ENCODE measurements at places on chromosomes 12 and 14.

DNA sequence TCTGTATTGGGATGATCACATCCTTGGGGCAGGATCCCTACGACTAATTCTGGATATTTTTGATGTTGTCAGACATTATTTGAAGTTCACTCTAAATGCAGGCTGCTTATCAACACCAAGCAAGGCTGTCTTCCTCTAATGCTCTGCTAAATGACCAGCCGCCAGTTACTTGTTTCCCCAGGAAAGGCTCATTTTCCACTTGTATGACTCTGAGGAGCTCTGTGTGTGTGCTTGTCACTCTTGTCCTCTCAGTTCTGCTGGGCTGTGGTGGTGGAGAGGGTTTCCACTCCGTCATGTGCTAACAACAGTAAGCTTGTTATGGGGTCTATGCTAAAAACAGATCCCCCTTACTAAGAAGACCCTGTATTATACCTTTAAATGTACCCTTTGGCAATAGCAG is 42.1 kb downstream of the ATL1 start:
- DNase-seq, result no peak

GRCh38 chr14:96681829-96682228 is 115.4 kb upstream of the VRK1 start:
- no peak for DNase-seq

DNA sequence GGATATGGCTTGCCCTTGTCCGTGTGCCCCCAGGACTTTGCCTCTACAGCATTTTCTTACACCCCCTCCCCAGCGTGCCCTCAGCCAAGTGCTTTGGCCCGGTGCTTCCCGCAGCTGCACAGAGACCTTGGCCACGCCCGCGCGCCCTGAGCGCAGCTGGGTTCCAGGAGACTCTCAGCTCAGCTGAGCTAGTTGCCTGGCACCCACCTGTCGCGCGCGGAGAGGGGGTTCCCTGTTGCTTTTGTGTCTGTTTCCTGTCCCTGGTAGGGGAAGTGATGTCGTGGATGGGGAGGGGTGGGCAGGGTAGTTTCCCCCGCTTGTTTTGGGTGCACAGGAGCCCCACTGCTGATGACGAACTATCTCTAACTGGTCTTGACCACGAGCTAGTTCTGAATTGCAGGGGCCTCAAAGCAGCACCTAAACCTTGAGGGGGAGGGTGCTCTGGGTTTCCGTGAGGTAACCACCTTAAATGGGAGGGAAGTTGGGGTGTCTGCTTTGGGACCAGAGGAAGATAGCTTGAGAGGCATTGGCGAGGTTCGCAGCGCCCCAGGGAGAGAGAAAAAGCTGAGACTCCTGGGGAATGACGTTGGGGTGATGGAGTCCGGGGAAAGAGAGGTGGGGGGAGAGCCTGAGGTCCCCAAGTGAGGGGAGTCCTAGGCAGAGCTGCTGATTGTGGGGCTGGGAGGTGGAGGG is 1.5 kb downstream of the DIO3 start:
- no peak for DNase-seq

DNA sequence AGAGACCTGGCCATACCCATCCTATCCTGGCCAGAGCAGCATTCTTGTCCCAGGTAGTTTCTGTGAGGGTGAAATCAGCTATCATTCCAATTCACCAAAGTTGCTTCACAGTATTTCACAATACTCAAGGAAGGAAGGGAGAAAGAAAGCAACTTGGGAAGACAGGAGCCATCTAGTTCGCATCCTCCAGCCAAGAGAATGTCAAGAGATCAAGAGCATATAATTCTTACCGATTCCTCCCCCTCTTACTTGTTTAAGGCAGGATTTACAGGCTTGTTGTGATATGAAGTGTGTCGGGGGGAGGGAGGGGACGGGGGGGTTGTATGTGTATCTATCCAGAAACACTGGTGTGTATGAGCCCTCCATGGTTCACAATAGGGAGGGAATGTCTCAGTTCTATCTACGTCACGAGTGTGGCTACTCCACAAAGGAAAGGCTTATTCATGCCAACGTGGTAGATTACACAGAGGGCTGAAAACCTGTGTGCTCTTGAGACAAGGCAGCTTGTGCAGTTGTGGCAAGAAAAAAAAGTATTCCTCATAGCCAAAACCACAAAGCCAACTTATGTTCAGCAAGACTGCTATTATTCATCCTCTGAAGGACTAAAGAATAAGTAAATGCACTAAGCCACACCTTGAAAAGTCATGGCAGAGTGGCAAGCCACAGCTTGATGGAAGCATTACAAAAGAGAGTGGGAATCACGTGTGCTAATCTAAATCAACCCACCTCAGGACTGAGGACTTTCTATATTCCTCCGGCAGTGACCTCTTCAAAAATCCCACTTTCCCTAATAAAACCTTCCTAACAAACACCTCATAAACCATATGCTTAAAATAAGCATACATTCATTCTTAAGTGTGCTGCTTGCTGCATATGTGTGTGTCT is 35.0 kb downstream of the CORO1C start:
- no peak for DNase-seq

- no peak for DNase-seq
These were observed 24.0 kb downstream of the TTC9 start for GRCh38 chr14:70665448-70666360.

- peak; percentile 63 for DNase-seq
These were observed 43.6 kb upstream of the ANO2 start for GRCh38 chr12:5988659-5989116.

DNA sequence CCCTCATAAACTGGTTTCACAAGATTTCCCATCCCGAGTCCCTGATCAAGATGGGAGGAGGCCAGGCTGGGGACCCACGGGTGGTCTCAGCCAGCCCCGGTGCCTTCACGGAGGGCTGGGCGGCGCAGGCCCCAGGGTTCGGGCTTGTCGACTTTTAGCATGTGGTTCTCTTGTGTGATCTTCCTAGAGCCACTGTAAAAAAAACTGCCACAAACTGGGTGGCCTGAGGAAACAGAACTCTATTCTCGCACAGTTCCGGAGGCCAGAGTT is 12.6 kb downstream of the RFLNA start:
- no peak for DNase-seq

- DNase-seq, result no peak
These were observed 5.1 kb downstream of the SLC38A2 start for GRCh38 chr12:46367351-46368029.

DNA sequence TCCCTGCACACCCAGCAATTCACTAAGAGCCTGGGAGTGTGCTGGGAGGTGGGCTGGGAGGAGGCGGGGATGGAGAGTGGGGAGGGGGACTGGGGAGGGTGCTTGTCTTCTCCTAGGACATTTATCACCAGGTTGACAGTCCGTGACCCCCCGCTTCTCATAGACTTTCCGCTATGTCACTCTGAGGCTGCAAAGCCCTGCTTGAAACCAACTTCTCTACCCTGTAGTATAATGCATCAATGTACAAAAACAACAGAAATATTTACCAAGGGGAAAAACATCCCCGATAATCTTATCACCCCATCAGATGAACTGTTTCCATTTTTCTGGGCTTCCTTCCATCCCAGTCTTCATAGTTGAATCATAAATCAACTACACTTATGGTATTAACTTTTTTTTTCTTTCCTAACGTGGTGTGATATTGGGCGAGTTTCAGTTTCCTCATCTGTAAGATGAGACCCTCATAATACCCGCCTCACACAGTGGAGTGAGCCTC is 28.6 kb upstream of the BATF start:
- DNase-seq, result no peak

- no peak for DNase-seq
These were observed 243.7 kb downstream of the SLC16A7 start for GRCh38 chr12:59839514-59839913.

- DNase-seq, result no peak
These were observed 75.1 kb upstream of the CAPRIN2 start for GRCh38 chr12:30829876-30830275.

- DNase-seq, result no peak
These were observed 601.4 kb downstream of the C12orf50 start for GRCh38 chr12:87427770-87428169.

- DNase-seq, result no peak
These were observed 55.5 kb downstream of the CRACR2A start for GRCh38 chr12:3697311-3697870.

DNA sequence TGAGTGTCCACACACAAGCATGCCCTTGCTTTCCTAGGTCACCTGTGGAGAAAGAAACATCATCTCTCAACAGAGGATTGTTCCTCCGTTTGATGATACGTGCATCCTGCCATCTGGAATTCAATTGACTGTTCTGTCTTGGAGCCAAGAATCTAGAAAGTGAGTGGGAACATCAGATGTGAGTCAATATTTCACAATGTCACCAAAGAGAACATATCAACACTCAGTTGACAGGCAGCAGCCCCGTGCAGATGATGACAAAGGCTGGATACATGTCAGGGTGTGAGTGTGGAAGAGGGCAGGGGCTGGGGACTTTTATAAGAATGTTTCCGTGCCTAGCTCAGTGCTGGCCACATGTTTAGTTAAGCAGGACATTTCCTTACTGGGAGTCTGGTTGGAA is 76.1 kb downstream of the TBC1D30 start:
- no peak for DNase-seq

- DNase-seq, result no peak
These were observed 10.9 kb downstream of the TCHP start for GRCh38 chr12:109910969-109911348.

DNA sequence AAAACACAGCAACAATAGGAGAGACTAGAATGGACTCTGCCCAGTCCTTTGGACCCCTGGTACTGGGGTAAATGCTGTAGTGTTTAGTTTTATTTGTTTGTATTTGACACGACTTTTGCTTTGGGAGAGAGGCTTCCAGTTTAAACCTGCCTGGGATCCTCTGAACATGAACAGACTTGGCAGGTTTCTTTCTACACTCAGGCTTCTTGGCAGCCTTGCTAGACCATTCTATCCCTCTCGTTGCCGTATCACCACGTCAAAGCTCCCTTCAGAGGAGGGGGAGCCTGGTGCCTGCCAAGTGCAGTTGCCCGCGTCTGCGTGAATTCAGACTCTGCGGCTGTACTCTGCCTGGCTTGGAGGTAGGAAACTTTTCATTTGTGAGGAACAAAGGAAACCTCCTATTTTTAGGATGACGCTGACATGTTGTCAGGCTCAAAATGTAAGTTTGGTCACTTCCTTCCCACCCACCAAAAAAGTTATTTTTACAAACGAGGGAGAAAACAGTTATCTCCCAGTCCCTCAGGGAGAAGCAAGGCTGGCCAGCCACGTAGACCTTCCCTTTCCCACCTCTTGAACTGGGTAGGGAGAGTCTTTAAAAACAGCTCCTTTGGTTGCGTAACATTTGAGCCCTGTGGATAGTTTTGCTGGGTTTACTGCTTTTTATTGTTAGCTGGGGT is 25.9 kb downstream of the CD9 start:
- no peak for DNase-seq

GRCh38 chr14:65421201-65421981 is 8.9 kb downstream of the FUT8 start:
- no peak for DNase-seq

GRCh38 chr14:62071039-62071438 is 308.8 kb downstream of the SNAPC1 start:
- no peak for DNase-seq

DNA sequence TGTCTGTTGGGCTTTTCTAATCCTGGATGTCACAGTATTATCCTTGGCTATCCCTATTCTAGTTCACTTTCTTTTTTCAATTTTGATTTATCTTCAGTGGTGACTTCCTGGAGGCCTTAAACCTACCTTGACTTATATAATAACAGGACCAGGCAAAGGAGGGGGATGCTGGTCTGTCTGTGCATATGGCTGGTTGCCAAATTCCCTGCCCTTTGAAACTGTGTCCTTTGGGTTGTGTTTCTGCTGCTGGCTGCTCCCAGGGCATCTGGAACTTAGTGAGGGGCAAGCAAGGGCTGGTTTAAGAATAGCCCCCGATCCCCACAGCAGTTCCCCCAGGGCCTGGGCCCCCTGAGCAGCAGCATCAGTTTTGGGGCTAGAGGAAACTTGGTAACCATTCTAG is 96.0 kb upstream of the MAX start:
- no peak for DNase-seq

- no peak for DNase-seq
These were observed 56.6 kb upstream of the SRSF5 start for GRCh38 chr14:69710378-69710777.

DNA sequence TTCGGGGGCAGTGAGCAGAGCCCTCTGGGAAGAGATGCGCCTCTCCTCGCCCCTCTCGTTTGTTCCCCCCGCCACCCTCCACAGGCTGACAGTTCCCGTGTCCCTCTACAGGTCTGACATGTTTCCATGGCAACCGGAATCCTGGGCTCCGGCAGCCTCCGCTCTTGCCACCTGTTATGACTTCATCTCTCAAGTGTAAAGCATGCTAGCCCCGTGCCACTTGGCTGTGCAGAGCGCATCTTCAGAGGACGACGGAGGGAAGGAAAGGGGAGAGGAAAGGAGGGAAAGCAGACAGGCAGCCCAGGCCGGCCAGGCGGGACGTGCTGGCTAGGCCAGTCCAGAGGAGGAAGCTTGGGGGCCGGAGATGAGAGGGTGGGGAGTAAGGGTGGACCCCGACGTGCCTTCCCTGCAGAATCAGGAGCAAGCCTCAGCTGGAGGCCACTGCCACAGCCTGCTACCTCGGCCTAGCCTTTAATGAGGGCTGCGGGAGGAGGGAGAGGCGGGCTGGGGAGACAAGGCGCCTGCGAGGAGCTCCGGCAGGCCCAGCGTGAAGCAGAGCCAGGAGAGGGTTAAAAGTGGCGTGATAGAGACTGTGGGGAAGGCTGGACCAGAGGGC is 214.3 kb downstream of the DPF3 start:
- no peak for DNase-seq

DNA sequence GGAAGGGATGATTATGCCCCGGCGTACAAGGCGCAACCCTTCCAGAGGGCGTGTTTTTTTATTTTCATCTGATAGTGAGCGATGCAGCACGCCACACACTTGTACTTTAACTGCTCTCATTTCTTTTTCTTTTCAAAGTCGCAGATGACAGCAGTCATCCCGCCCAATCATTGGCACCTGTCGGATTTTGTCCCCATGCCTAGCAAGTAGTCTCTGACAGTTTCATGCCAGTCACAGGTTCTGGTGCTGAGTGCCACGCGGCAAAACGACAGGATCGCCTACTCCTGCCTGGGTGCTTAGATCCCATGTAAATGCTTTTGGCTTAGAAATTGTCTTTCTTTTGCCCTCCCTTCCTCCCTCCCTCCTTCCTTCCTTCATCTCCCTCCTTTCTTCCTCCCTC is 117.7 kb downstream of the GLT1D1 start:
- DNase-seq, result no peak

DNA sequence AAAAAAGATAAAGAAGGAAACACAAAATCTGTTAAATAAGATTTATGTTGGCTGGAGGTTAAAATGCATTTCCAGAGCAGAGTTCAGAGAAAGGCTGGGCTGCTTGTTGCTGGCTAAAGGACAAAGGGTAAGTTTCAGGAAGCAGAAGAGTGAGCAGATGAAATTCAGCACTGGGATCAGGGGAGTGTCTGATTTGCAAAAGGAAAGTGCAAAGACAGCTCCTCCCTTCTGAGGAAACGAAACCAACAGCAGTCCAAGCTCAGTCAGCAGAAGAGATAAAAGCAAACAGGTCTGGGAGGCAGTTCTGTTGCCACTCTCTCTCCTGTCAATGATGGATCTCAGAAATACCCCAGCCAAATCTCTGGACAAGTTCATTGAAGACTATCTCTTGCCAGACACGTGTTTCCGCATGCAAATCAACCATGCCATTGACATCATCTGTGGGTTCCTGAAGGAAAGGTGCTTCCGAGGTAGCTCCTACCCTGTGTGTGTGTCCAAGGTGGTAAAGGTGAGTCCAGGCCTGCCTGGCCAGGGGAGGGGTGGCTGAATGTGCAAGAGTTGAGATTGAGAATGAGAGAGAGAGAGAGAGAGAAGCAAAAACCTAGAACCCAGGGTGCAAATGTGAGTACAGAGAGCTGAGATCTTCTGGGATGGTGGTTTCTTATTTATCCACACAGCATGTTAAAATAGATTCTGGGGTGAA is at the start of gene OAS1:
Gene OAS1 (plus strand): TSS at position 251 of the 703 bp plus-strand sequence. CDS start 78 bp downstream, at position 329.
- DNase-seq, result no peak

- no peak for DNase-seq
These were observed 40.8 kb downstream of the PRKCH start for GRCh38 chr14:61362072-61362750.
